Caco-2 (cell line): ENCODE measurements at places on chromosomes 6 and 20. TPM values are rescaled to one million over a fixed set of nuclear protein-coding genes. Genes with fewer than 3 reads are reported as not detected.
A peak's percentile ranks its signal among the peaks of the same experiment; 100 is the strongest.

Gene DACT2
- 18.6 and 21.1 TPM in 2 replicates for total RNA-seq

DNA sequence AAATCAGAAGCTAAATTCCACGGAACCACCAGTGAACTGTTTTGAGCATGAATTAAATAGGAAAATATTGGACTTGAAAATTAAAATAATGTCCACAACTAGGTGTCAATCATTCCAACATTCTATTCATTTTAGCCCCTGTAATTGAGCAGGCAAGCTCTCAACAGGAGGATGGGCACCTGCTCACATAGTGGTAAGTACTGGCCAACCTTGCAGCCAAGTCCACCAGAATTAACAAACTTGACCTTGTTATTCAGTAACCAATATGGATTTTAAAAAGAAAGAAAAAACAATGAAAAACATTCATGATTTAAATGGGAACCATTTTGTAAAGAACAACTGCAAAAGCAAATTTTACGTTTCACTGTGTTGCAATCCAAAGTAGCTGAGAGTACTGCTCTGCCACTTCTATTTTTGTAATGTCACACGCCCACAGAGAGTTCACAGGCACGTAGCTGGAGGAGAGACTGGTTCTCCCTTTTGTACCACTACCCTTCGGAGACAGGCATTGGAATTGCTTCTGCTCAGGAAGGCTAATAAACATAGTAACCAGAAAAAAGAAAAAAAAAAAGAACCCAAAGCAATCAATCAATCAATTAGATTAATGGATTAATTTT, 75.2 kb upstream of the F13A1 start:
- no peaks in the 10 kb centered on the region for H3K4me1 ChIP-seq
- H3K27me3 ChIP-seq: no peaks in the 10 kb centered on the region
- DNase-seq: no peak
- H3K36me3 ChIP-seq: no peaks in the 10 kb centered on the region
- H3K4me3 ChIP-seq: no peak overlapping the region

- no peak overlapping the region; the same call in 1 of the 2 replicates for H3K4me3 ChIP-seq
- H3K36me3 ChIP-seq: no peaks in the 10 kb centered on the region
- H3K27me3 ChIP-seq: no peaks in the 10 kb centered on the region
- peaks cover 37% of the 10 kb centered on the region for H3K4me1 ChIP-seq
- peak overlapping the region; percentile 26 for H3K27ac ChIP-seq
Observed at GRCh38 chr20:51540580-51540979, 1.9 kb downstream of the NFATC2 start.

Gene ZBTB9
- total RNA-seq: 11.4 and 12.5 TPM in 2 replicates

GRCh38 chr6:19070520-19070919, 683.4 kb downstream of the RNF144B start:
- no peaks in the 10 kb centered on the region for H3K4me1 ChIP-seq
- H3K27ac ChIP-seq: no peak overlapping the region
- no peak overlapping the region for H3K4me3 ChIP-seq
- no peaks in the 10 kb centered on the region for H3K27me3 ChIP-seq
- DNase-seq: no peak

DNA sequence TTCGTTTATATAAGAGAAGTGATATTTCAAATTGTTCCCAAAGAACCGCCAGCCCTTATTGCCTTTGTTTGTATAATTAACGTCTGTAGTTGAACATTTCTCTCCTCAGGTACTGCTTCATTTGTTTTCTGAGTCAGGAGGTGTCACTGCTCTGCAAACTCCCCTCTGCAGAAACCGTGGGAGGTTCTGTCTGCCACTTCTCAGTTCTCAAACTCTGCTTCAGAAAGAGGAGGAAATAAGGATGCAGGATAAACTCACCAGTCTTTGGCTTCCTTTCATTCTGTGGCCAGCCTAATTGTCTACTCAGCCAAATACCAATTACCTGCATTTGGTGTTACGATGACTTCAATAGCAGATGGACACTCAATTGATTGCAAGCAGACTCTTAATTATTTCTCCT, 149.8 kb downstream of the PAK5 start:
- DNase-seq: no peak
- H3K36me3 ChIP-seq: no peaks in the 10 kb centered on the region
- no peak overlapping the region for H3K27ac ChIP-seq
- H3K4me3 ChIP-seq: no peak overlapping the region

Gene MEI4
- total RNA-seq: not detected in 2 replicates

GRCh38 chr6:121652223-121652622, 216.8 kb downstream of the GJA1 start:
- H3K27ac ChIP-seq: no peak overlapping the region
- no peak overlapping the region for H3K4me3 ChIP-seq
- H3K4me1 ChIP-seq: no peaks in the 10 kb centered on the region; the same call in 1 of the 2 replicates

DNA sequence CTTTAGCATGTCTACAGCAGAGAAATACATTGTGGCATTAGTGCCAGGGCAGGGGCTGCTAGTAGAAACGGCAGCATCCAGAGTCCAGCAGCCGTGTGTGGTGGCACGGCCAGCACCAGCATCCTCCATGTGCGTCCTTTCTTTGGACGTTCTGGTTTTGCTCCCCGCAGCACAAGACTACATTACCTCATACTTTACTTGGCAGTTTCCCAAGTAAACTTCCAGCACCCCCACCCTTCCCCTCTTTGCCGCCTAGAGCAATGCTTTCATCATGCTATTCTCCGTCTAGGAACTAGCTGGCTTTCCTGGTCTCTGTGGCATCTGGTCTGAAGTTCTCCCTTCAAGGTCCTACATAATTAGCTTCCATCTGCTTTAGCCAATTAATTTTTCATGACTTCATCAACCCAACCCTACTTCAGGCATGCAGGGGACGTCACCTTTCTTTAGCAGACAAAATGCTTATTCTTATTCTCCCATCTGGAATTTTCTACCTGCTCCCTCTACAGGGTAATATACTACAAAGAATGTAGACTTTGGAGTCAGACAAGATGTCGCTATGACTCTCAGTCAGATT, 67.6 kb downstream of the BLOC1S5 start:
- H3K36me3 ChIP-seq: no peaks in the 10 kb centered on the region
- H3K27ac ChIP-seq: peak overlapping the region; percentile 35
- no peaks in the 10 kb centered on the region for H3K27me3 ChIP-seq

Gene CLIC5
- 15.1 and 15.6 TPM in 2 replicates for total RNA-seq

GRCh38 chr20:34753706-34754461, 49.7 kb downstream of the TP53INP2 start:
- no peaks in the 10 kb centered on the region for H3K4me1 ChIP-seq
- H3K27ac ChIP-seq: no peak overlapping the region
- peaks cover 13% of the 10 kb centered on the region for H3K36me3 ChIP-seq

GRCh38 chr6:128963561-128963960, 80.6 kb downstream of the LAMA2 start:
- no peak for DNase-seq
- no peak overlapping the region for H3K4me3 ChIP-seq
- H3K36me3 ChIP-seq: no peaks in the 10 kb centered on the region
- H3K27ac ChIP-seq: no peak overlapping the region
- no peaks in the 10 kb centered on the region; the same call in 1 of the 2 replicates for H3K27me3 ChIP-seq

DNA sequence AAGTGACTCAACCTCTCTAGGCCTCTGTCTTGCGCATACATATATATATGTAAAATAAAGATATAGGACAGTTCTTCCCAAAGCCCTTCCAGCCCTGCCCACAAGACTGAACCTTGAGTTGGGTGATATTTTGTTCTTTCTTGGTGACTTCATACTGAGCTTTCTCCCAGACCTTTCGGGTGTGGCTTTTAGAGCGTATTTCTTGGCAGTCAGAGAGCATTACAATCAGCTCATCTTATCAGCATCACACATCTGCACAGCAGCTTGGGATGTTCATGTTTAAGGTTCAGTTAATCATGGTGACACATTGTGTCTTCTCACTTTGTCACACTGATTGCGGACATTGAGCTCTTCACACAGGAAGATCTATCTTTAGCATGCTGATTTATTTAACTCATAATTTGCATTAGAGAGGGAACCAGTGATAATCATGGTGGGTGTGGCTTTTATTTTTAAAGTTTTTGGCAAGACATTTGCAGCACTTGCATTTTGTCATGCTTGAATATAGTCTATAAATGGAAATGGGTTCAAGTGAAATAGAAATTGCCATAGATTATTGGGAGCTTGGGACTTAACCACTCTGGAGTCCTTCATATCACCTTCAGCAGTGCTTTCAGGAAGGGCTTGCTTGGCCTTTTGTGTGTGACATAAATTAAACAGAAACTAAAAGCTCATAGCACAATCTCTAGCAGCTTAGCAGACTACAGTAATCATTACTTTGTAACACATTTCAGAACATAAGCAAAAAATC, 8.3 kb downstream of the KIF3B start:
- H3K27me3 ChIP-seq: no peaks in the 10 kb centered on the region
- H3K4me1 ChIP-seq: peaks cover 58% of the 10 kb centered on the region
- H3K36me3 ChIP-seq: no peaks in the 10 kb centered on the region
- DNase-seq: no peak
- H3K27ac ChIP-seq: peak overlapping the region; percentile 4
